Right ventricle myocardium superior (tissue), 1 donor: ENCODE measurements at places on chromosomes 3 and 15. TPM values are rescaled to one million over a fixed set of nuclear protein-coding genes. Genes with fewer than 3 reads are reported as not detected.

GRCh38 chr15:80099241-80099640 lies 39.8 kb downstream of the ZFAND6 start:
- DNase-seq: no peak

DNA sequence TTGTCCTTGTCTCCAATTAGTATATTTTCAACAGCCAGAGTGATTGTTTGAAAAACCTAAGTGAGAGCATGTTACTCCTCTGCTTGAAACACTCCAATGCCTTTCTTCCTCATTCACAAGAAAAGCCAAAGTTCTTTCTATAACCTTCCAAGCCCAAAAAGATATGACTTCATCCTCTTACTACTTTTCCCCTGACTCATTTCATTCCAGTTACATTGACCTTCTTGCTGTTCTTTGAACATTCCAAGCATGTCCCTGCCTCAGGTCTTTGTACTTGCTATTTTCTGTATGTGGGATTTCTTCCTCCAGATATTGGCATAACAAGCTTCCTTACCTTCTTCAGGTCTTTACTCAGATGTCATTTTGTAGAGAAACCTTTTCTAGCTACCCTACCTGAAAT lies 28.3 kb downstream of the EHHADH start:
- DNase-seq: no peak

- DNase-seq: no peak
Observed at GRCh38 chr3:61704807-61705206, 143.4 kb downstream of the PTPRG start.

- no peak for DNase-seq
Observed at GRCh38 chr3:187759601-187760000, 14.3 kb upstream of the BCL6 start.

DNA sequence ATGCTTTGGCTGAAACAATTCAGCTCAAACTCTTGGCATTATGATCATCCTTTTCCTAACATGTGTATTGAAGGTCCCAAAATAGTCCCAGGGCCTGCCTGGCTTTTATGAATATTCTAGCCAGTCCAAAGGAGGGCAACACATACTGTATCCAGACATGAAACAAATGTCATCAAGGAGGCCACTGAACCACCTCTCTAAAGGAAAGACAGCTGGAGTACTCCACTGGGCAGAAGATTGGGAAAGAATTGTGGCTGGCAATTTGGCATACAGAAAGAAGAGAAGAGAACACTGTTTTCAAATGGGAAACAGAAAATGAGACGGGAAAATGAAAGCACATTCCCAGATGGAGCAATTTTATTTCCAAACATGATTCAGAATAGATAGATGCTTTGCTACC lies 80.6 kb downstream of the NCEH1 start:
- no peak for DNase-seq

GRCh38 chr3:115996420-115997108 lies 373.3 kb downstream of the GAP43 start:
- no peak for DNase-seq

- peak; percentile 39 for DNase-seq
Observed at GRCh38 chr3:24773798-24774197, 279.1 kb upstream of the THRB start.

GRCh38 chr3:7447197-7447769 lies 586.4 kb downstream of the GRM7 start:
- no peak for DNase-seq

- no peak for DNase-seq
Observed at GRCh38 chr3:72641684-72642083, 206.6 kb downstream of the SHQ1 start.

- peak; percentile 51 for DNase-seq
Observed at GRCh38 chr3:71063773-71064290, 519.7 kb downstream of the FOXP1 start.

GRCh38 chr3:82143661-82144412 lies 382.4 kb upstream of the GBE1 start:
- DNase-seq: no peak

IL17RB gene
- total RNA-seq: 1.9 TPM

SERPINI2 gene
- 0.40 TPM for total RNA-seq
